Nephron progenitor cell (in vitro differentiated cells): ENCODE measurements at places on chromosomes 6 and 20.

- H3K27ac ChIP-seq = no peak overlapping the region
- peaks cover 48% of the 10 kb centered on the region for H3K36me3 ChIP-seq
- peak; percentile 33 for DNase-seq
- peaks cover 5% of the 10 kb centered on the region for H3K27me3 ChIP-seq
- H3K4me1 ChIP-seq = peaks cover 17% of the 10 kb centered on the region
- H3K4me3 ChIP-seq = no peak overlapping the region
These were observed 130.5 kb downstream of the ZFP64 start for GRCh38 chr20:52060794-52061714.

- no peak for DNase-seq
- H3K4me3 ChIP-seq = no peak overlapping the region
- no peak overlapping the region for H3K27ac ChIP-seq
- no peaks in the 10 kb centered on the region for H3K36me3 ChIP-seq
- peaks cover 26% of the 10 kb centered on the region for H3K27me3 ChIP-seq
- no peaks in the 10 kb centered on the region for H3K4me1 ChIP-seq
These were observed 12.0 kb upstream of the SLC17A5 start for GRCh38 chr6:73665686-73666319.

GRCh38 chr6:128241216-128241615, 279.2 kb downstream of the PTPRK start:
- H3K36me3 ChIP-seq = no peaks in the 10 kb centered on the region
- H3K27ac ChIP-seq = no peak overlapping the region
- no peaks in the 10 kb centered on the region for H3K27me3 ChIP-seq
- no peak overlapping the region for H3K4me3 ChIP-seq

- peak overlapping the region; percentile 68 for H3K4me3 ChIP-seq
- no peaks in the 10 kb centered on the region for H3K36me3 ChIP-seq
- H3K4me1 ChIP-seq = peaks cover 41% of the 10 kb centered on the region
- no peak for DNase-seq
- peaks cover 1% of the 10 kb centered on the region for H3K27me3 ChIP-seq
These were observed 1.7 kb upstream of the AIG1 start for GRCh38 chr6:143058987-143059386.

GRCh38 chr6:123844011-123844410, 40.3 kb downstream of the NKAIN2 start:
- no peaks in the 10 kb centered on the region for H3K36me3 ChIP-seq
- DNase-seq = no peak
- H3K4me1 ChIP-seq = peaks cover under 1% of the 10 kb centered on the region
- H3K4me3 ChIP-seq = no peak overlapping the region
- no peaks in the 10 kb centered on the region for H3K27me3 ChIP-seq

- peak overlapping the region; percentile 80 for H3K27ac ChIP-seq
- H3K4me1 ChIP-seq = peaks cover 44% of the 10 kb centered on the region
- peaks cover 21% of the 10 kb centered on the region for H3K27me3 ChIP-seq
- no peak overlapping the region for H3K4me3 ChIP-seq
- H3K36me3 ChIP-seq = no peaks in the 10 kb centered on the region
- no peak for DNase-seq
These were observed 151.3 kb upstream of the QKI start for GRCh38 chr6:163263196-163263595.

GRCh38 chr20:63058696-63059335, 52.1 kb upstream of the BHLHE23 start:
- H3K27me3 ChIP-seq = peaks cover 43% of the 10 kb centered on the region
- DNase-seq = no peak
- no peaks in the 10 kb centered on the region for H3K36me3 ChIP-seq
- no peak overlapping the region for H3K27ac ChIP-seq
- H3K4me3 ChIP-seq = no peak overlapping the region
- peaks cover under 1% of the 10 kb centered on the region for H3K4me1 ChIP-seq

DNA sequence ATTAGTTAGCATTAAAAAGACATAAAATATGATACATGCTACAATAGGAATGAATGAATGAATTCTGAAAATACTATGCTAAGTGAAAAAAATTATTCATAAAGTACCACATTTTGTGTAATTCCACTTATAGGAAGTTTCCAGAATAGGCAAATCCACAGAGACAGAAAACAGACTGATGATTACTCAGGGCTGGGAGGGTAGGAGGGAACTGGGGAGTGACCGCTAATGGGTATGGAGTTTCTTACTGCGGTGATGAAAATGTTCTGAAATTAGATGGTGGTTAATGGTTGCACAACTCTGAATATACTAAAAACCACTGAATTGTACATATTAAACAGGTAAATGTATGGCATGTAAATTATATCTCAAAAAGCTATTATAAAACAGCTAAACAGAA, 22.6 kb downstream of the FERMT1 start:
- no peak for DNase-seq
- peaks cover 5% of the 10 kb centered on the region for H3K27me3 ChIP-seq
- H3K27ac ChIP-seq = no peak overlapping the region
